ENCODE measurements at places on chromosomes 12 and 14.

DNA sequence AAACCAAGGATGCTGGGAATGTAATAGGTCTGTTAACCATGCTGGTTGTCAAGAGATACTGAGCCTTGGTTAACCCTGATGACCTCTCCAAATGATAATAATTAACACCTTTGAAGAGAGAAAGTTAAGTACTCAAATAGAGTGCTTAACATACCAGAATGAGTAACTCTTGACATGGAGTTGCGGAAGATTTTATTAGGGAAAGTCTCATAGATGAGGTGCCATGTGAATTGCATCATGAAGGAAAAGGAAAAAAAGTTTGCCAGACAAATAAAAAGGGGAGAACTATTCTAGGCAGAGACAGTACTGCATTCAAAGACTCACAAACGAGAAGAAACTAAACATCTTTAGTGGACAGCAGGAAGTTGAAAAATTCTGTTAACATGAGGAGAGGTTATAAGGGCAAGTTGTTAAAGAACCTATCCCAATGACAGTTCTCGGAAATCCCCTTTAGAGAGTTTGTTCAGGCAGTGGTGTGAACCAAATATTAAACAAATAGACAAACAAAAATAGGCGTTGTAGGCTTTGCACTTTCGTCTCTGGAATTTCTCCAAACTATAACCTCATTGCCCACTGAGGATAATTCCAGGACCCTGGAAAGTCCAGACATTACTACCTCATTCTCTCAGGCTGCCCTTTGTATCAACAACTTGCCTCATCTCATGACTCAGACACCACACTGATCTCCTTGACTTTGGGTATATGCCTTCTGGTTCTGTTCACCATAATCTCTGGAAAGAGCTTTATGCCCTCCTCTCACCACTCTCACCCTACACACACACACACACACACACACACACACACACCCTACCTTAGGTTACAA, 435.0 kb downstream of the GXYLT1 start:
- H3K27me3 ChIP-seq: no peaks in the 10 kb centered on the region
- no peaks in the 10 kb centered on the region for H3K4me1 ChIP-seq
- no peaks in the 10 kb centered on the region for H3K36me3 ChIP-seq
- no peak for DNase-seq

GRCh38 chr12:91249518-91250272, 67.1 kb upstream of the DCN start:
- no peak overlapping the region for H3K4me3 ChIP-seq
- H3K36me3 ChIP-seq: no peaks in the 10 kb centered on the region
- DNase-seq: no peak
- H3K27me3 ChIP-seq: no peaks in the 10 kb centered on the region
- H3K27ac ChIP-seq: no peak overlapping the region

- H3K27me3 ChIP-seq: no peaks in the 10 kb centered on the region
- H3K4me3 ChIP-seq: peak overlapping the region; percentile 75
- peaks cover 21% of the 10 kb centered on the region for H3K36me3 ChIP-seq
- peak overlapping the region; percentile 88 for H3K27ac ChIP-seq
- DNase-seq: no peak
Observed at GRCh38 chr12:56724701-56724971, 463 bp downstream of the NACA start.

DNA sequence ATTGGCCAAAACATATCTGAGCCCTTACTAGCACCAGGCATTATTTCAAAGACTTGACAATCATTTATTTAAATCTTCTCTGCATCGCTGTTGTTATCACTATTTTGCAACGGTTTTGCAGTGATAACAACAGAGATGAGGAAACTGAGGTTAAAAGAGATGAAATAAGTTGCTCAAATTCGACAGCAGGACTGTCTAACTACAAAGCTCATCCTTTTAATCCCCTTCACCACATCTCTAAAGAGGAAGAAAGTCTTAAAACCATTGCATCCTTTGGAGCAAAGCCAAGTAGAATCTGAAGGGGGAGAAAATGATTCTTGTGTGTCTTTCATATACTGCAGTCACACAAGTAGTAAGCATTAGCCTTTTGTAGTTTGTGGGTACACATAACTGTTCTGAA, 14.8 kb upstream of the ETNK1 start:
- no peaks in the 10 kb centered on the region for H3K27me3 ChIP-seq
- H3K27ac ChIP-seq: no peak overlapping the region
- no peaks in the 10 kb centered on the region for H3K4me1 ChIP-seq
- no peak for DNase-seq

GRCh38 chr12:61654698-61655097, 605.5 kb upstream of the USP15 start:
- no peak overlapping the region for H3K4me3 ChIP-seq
- H3K27ac ChIP-seq: no peak overlapping the region
- DNase-seq: no peak
- no peaks in the 10 kb centered on the region for H3K27me3 ChIP-seq
- no peaks in the 10 kb centered on the region for H3K4me1 ChIP-seq

- no peaks in the 10 kb centered on the region for H3K4me1 ChIP-seq
- H3K36me3 ChIP-seq: no peaks in the 10 kb centered on the region
- no peak overlapping the region for H3K4me3 ChIP-seq
- DNase-seq: no peak
Observed at GRCh38 chr12:82756303-82756702, 69.6 kb downstream of the TMTC2 start.

GRCh38 chr14:51410897-51411296, 170.8 kb downstream of the TMX1 start:
- H3K4me1 ChIP-seq: no peaks in the 10 kb centered on the region
- H3K27me3 ChIP-seq: no peaks in the 10 kb centered on the region
- no peak overlapping the region for H3K27ac ChIP-seq
- no peak for DNase-seq

GRCh38 chr12:1695886-1696670, 5.2 kb downstream of the ADIPOR2 start:
- H3K36me3 ChIP-seq: no peaks in the 10 kb centered on the region
- no peak for DNase-seq
- peaks cover 28% of the 10 kb centered on the region for H3K4me1 ChIP-seq
- no peaks in the 10 kb centered on the region for H3K27me3 ChIP-seq
- H3K27ac ChIP-seq: no peak overlapping the region
- H3K4me3 ChIP-seq: no peak overlapping the region

DNA sequence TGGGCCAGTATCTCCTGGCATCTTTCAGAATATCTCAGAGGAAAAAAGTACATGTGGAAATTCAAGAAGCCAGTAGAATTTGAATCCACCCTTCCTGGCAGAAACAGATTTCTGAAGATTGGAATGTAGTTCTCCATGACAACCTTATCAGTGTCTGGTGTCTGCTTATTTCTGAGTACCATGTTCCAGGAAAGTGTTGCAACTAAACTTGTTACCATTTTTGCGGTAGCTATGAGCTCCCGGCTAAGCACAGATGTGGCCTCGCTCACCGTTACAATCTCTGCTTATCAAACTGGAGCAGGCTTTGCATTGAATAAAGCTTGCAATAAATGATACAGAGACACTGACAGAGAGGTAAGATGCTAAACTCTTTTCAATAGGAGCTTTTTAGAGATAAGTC, 13.0 kb upstream of the ITPR2 start:
- H3K36me3 ChIP-seq: no peaks in the 10 kb centered on the region
- H3K27ac ChIP-seq: no peak overlapping the region
- peaks cover 20% of the 10 kb centered on the region for H3K4me1 ChIP-seq
- H3K4me3 ChIP-seq: no peak overlapping the region
- DNase-seq: no peak

GRCh38 chr12:96749999-96750398, 157.1 kb upstream of the NEDD1 start:
- H3K27ac ChIP-seq: no peak overlapping the region
- no peaks in the 10 kb centered on the region for H3K36me3 ChIP-seq
- no peak overlapping the region for H3K4me3 ChIP-seq
- no peak for DNase-seq

DNA sequence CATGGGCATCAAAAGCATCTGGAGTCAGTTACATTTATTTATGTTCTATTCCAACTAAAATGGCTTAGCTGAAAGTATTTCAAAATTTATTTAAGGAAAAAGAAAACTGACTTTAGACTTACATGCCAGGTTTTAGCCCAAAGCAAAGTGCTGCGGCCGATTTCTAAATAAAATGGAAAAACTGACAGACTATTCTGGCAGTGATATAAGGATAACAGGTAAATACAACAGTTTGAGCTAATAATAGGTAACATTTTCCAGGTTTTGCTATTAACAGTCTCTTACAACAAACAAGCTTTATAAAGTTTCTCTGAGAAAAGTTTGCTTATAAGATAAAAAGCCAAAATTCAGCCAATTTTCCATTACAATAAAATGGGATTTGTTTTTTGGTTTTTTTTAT, 937.2 kb upstream of the FLRT2 start:
- no peaks in the 10 kb centered on the region for H3K4me1 ChIP-seq
- no peaks in the 10 kb centered on the region for H3K36me3 ChIP-seq
- DNase-seq: no peak
- H3K27me3 ChIP-seq: no peaks in the 10 kb centered on the region
- H3K4me3 ChIP-seq: no peak overlapping the region
- H3K27ac ChIP-seq: no peak overlapping the region

GRCh38 chr12:79561401-79562132, 129.2 kb downstream of the PAWR start:
- H3K4me1 ChIP-seq: peaks cover 49% of the 10 kb centered on the region
- no peak overlapping the region for H3K4me3 ChIP-seq
- DNase-seq: no peak
- H3K36me3 ChIP-seq: peaks cover 40% of the 10 kb centered on the region

DNA sequence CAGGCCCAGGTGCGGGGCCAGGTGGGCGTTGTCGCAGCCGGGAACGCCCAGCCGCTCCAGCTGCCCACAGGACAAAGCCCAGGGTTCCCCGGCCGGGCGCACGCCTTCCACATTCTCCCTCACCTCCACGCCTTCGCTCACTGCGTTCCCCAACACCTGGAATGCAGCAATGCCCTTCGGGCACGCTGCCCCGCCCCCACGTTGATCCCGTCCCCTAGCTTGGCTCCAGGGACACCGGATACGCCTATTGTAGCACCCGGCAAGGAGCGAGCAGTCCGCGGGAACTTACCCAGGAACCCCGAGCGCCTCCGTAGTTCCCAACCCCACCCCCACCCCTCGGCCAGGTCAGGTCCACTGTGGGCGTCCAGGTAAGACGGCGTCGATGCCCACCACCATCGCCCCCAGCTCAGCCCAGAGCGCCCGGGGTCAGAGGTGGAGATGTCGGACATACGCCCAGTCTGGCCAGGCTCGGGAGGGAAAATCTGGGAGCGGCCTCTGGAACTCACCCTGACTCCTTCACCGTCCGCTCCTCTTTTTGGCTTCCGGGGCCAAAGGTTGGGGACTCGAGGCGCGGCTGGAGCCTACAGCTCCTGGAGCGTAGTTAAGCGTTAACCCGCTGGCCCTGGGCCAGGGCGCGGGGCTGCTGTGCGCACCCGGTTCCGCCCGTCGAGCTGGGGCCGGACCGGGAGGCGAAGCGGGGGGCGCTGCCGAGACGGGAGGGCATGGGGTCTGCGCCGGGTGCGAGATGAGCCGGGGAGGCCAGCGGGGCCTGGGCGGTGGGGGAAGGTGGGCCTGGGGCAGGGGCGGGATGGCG, 594 bp upstream of the CEP170B start:
- DNase-seq: no peak
- H3K36me3 ChIP-seq: no peaks in the 10 kb centered on the region
- H3K27me3 ChIP-seq: no peaks in the 10 kb centered on the region

DNA sequence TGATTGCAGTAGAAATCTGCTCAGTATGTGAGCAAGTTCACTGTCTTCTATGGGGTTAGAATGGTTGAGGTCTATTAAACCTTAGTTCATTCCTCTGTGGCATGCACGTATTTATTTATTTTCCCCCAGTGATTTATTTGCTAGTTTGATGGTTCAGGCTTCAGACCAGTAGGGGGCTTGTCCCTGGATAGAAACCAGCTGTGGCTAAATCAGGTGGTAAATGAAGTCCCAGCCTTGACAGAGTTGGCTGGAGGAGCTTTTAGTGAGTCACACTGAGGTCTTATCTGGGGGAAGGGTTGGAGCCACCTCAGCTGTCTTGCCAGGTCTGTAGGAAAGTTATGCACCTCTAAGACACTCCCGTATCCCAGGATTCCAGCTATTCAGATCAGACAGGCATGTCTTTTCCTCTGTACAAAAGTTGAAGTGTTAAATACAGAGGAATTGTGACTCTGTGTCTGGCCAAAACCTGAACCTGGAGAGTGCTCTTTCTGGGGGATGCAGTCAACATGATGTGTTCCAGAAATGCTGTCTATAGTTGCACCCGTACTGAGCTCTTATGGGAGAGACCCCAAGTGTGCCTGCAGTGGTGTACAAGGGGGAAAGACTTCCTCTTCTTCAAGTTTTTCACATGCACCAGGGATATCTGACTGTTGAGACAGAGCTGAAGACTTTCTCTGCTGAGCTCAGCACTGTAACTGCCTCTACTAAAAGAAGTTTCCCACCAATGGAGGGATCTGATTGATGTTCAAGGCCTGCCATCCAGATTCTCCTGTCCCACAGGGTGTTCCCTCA, 1322.1 kb downstream of the TMEM121 start:
- H3K4me3 ChIP-seq: no peak overlapping the region
- H3K27ac ChIP-seq: no peak overlapping the region
- H3K36me3 ChIP-seq: no peaks in the 10 kb centered on the region
- DNase-seq: no peak

DNA sequence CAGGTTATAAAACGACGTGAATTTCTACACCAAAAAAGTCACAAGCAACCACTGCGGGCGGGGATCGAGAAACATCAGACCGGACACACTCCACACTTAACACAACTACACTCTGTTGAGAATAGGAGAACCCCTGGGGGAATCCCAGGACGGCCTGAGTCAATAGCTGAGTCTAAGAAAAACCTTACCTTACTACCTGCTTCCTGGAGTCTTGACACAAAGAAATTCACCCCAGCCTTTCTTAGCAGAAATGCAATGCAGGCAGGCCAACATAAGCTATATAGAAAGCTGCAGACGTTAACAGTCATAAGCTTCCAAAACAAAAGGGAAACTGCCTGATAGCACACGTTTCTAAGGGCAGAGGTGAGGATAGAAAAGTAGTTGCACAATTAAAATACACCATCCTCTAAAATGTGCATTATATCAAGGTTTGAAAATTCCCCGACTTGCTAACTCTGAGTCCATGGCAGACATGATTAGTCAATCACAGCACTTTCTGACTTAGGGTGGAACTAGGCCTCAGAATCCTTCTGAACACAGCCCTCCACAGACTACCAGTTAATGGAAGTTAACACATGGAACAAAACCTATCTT, 68.0 kb downstream of the CCDC88C start:
- H3K4me3 ChIP-seq: no peak overlapping the region
- no peaks in the 10 kb centered on the region for H3K36me3 ChIP-seq
- no peak overlapping the region for H3K27ac ChIP-seq
- DNase-seq: no peak
- H3K27me3 ChIP-seq: no peaks in the 10 kb centered on the region

- DNase-seq: no peak
- no peak overlapping the region for H3K27ac ChIP-seq
- H3K4me1 ChIP-seq: no peaks in the 10 kb centered on the region
Observed at GRCh38 chr12:103791350-103791920, 49.6 kb downstream of the NT5DC3 start.

Measured in tibial artery (tissue), 4 donors.